ENCODE measurements at places on chromosomes 2 and 18.

DNA sequence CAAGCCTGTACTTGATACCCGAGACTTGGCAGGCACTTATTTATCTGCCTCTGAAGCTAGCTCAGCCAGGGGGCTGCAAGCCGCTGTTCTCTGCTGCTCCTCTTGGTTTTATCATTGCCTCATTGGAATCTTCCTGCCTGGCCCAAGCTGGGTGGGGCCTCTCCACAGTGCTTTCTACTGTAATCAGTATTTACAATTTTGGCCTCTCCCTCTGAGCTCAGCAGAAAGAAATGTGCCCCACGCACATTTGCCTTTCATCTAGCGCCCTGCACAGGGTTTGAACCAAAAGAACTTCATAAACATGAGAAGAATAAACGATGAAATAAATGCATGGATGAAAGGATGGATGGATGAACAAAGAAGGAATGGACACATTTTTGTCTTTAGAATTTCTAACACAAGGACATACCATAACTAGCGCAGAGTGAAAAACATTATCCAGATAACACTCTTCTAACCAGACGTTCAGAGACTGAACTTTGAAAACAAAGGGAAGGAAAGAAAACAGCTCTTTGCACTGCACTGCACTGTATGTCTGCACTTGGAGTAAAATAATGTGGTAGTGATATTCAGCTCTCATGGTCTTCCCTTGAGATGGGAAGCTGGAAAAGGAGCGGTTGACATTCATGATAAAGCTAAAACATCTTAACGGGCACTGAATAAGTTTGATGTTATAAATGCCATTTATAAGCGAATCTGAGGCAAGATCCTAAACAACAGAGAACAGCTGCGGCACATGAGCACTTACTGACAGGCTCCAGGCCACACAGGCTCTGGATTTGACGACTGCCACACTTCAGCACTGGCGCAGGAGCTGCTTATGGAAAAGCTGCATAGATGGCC is 86.8 kb upstream of the SP3 start:
- DNase-seq = no peak

DNA sequence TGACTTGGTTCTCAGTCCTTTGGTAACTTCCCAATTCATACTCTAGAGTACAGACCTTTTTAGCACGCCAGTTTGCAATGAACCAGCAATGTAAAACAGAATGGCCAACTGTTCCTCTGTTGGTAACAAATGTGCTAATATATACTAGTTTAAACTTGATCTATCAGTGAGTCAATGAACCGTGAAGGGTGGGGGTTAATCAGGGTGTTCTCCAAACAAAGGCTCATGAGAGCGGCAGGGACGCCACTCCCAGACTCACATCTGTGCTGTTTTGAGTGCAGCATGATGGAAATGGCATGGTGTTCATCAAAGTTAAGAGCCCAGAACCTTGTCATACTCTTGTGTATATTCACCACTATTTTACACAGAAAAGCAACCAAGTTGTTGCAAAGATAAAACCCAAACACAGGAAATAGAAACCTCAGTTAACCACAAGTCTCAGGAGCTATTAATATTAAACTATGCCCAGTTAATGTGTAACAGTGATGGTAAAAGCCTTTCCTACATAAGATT is 70.3 kb downstream of the CERKL start:
- no peak for DNase-seq

GRCh38 chr2:73268830-73269685 is 15.2 kb downstream of the FBXO41 start:
- DNase-seq = peak; percentile 62

- DNase-seq = no peak
Observed at GRCh38 chr2:9774266-9774665, 69.0 kb upstream of the TAF1B start.

GRCh38 chr2:223214394-223215253 is 162.6 kb downstream of the KCNE4 start:
- no peak for DNase-seq

GRCh38 chr18:7023581-7023980 is 94.0 kb downstream of the LAMA1 start:
- no peak for DNase-seq

- no peak for DNase-seq
Observed at GRCh38 chr18:56202678-56203077, 435.7 kb downstream of the TXNL1 start.

DNA sequence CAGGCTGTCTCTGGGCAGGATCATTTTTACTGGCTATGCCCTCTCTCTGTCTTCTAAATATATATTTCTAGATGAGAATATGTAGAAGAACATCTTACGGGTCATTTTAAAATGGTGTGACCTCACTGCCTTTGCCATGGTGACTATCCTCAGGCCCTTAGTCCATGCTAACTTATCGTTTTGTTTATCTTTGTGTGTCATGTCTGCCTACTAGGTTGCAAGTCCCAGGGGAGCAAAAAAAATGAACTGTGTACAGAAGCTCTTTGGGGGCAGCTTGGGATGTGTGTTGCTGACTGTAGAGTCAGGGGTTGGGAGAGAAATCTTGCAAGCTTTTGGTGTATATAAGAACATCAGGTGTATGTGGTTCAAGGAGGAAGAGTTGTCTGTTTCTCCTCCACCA is 11.0 kb downstream of the CPSF3 start:
- no peak for DNase-seq

- DNase-seq = no peak
Observed at GRCh38 chr18:63881851-63882250, 5.7 kb upstream of the SERPINB2 start.

GRCh38 chr2:120177001-120177621 is 46.1 kb downstream of the TMEM185B start:
- DNase-seq = peak; percentile 74

- no peak for DNase-seq
Observed at GRCh38 chr2:141316606-141317005, 814.2 kb downstream of the LRP1B start.

- DNase-seq = no peak
Observed at GRCh38 chr18:80109676-80110078, 615 bp downstream of the ADNP2 start.

GRCh38 chr2:133717497-133717896 is 149.2 kb upstream of the NCKAP5 start:
- DNase-seq = no peak

DNA sequence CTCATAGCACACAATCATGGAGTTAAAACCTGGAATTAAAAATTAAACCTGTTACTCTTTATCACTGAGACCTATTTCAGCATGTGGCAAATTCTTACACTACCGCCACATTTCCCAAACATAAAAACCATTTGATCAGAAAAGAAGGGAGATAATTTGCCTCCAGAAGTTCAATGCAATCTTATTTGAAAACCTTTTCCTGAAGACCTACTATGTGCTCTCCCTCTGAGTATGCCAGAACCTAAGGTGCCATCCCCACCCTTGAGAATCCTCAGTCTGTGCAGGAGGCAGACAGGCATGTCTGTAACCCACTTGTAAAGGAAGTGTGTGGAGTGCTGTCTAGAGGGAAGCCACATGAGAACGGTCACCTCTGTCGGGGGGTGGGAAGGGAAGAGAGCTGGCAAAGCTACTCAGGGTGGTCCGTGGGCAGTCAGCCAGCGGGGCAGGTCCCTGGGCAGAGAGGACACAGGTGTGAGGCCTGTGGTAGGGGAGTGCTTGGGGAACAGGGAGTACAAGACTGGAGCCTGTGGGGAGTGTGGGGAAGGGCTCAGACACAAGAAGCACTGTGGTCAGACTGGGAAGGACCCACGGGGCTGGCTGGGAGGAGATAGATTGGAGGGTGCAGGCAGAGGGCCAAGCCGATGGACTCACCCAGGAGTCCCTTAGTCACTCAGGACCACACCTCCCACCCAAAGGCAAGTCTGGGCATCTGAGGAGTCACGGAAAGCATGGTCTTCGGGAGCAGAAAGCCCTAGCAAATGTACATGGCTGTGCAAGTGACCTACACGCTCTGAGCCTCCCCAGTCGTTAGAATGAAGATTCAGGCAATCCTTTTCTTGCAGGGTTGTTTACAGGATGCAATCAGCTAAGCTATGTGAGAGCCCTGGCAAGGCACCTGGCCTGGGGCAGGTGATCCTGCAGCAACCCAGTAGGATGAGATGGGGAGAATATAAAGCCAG is 22.8 kb downstream of the CRACDL start:
- no peak for DNase-seq

DNA sequence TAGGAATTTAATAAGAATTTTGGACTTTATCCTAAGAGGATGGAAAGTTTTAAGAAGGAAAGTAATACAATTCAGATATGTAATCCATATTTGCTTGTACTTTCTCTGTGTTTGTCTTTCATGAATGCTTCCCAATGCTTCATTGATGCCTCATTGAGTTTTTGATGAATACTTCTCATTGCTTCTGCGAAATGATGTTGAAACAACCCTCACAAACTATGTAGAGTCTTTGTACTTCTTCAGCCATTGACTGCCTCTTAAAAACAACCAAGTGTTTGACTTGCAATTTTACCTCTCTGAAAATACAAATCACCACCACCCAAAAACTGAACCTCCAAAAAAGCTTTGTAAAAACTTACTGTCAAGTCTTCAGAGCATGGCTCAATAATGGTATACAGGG is 424.1 kb downstream of the ERBB4 start:
- DNase-seq = no peak

DNA sequence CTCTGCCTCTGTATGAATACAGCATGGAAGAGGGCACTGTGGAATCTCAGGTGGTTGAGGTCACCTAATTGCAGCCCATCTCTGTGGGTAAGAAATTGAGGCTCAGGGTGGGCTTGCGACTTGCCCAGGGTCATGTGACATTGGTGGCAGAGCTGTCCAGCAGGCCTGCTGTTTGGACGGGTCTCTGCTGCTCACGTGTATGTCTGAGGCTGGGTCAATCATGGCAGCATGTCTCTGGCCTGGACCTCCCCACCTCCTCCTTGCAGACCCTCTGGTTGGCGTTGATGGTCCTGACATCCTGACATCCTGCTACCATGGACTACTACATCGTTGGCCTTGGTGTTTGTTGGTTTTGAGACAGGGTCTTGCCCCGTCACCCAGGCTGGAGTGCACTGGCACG is 64.3 kb upstream of the HPCAL1 start:
- DNase-seq = no peak

DNA sequence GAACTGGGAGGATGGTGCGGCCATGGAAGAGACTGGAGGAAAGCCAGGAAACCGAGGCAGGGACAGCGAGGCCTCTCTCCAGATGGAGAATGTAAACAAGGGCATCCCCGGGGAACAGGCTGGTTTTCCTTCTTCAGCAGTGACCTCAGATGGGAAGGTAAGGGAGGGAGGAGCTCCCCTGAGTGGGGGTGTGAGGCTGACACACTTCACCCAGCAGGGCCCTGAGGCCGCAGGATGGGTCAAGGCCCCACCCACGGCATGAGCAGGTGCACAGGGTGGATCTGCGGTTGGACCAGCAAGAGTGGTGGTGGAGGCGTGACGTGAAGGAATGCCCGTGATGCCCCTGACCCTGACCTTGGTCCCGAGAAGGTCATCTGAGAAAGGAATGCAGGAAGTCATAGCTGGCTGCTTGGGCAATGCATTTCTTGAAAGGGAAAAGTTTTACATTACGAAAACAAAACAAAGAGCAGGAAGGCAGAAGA is 48.1 kb downstream of the ADCY3 start:
- no peak for DNase-seq

- DNase-seq = no peak
Observed at GRCh38 chr2:33058716-33059470, 112.1 kb downstream of the LTBP1 start.

DNA sequence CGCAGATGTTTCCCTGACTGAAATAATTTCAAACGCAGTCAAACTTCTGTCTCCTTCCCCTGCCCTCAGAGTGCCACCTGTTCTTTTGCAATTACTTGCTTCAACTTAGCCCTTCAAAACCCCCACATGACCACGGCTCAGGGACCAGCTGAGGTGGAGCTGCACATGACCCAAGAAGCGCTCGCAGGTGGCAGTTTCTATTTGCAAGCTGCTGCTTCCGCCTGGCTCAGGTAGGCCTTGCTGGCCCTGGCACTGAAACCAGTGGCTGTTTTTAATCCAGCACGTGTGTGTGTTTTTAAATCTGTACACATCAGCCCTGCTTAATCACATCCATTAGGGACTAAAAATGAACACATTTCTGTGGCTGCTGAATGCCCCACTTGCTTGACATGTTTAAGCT is 95.3 kb downstream of the CCDC93 start:
- DNase-seq = no peak

- DNase-seq = no peak
Observed at GRCh38 chr18:68865021-68865420, 67.1 kb downstream of the CCDC102B start.

DNA sequence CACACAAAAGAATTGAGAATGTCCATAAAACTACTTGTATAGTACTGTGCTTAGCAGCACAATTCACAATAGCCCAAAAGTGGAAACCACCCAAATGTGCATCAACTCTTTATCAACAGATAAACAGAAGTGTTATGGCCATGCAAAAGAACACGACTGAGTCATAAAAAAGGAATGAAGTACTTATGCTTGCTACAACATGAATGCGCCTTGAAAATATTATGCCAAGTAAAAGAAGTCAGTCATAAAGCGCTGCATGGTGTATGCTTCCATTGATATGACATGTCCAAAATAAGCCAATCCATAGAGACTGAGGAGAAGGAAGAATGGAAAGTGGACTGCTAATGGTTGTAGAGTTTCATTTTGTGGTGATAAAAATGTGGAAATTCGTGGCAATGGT is 12.1 kb upstream of the MAP2 start:
- DNase-seq = no peak

- DNase-seq = no peak
Observed at GRCh38 chr18:2108591-2108990, 462.7 kb downstream of the METTL4 start.

Data from activated T-cell treated with anti-CD3 and anti-CD28 coated beads for 48 hours (primary cell).